Choroid plexus epithelial cell (primary cell): ENCODE measurements at places on chromosomes 16 and 17.
A peak's percentile ranks its signal among the peaks of the same experiment; 100 is the strongest.

DNA sequence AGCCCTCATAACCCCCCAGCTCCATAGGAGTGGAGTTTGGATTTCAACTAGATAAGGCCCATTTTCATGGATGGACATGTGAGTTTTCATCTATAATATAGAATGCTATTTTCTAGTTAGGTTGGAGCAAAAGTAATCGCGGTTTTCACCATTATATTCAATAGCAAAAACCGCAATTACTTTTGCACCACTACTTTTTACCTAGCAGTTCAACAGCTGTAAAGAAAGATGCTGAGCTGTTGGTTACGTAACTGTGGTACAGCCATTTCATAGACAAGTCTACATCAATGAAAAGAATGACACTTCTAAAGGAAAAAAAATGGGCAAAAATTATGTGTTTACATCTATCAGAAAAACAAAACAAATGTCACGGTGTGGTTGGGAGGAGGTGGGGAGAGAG, 507.7 kb downstream of the MAF start:
- DNase-seq: no peak

GRCh38 chr17:76791053-76791980, 53.4 kb downstream of the MFSD11 start:
- DNase-seq: peak; percentile 70

- peak; percentile 73 for DNase-seq
Observed at GRCh38 chr16:56912746-56913708, 18.9 kb upstream of the HERPUD1 start.

- peak; percentile 5 for DNase-seq
Observed at GRCh38 chr17:68600931-68601564, at the start of gene FAM20A. TSS of gene FAM20A (minus strand) at chr17:68601367. CDS start at chr17:68600666, 701 bp downstream.

DNA sequence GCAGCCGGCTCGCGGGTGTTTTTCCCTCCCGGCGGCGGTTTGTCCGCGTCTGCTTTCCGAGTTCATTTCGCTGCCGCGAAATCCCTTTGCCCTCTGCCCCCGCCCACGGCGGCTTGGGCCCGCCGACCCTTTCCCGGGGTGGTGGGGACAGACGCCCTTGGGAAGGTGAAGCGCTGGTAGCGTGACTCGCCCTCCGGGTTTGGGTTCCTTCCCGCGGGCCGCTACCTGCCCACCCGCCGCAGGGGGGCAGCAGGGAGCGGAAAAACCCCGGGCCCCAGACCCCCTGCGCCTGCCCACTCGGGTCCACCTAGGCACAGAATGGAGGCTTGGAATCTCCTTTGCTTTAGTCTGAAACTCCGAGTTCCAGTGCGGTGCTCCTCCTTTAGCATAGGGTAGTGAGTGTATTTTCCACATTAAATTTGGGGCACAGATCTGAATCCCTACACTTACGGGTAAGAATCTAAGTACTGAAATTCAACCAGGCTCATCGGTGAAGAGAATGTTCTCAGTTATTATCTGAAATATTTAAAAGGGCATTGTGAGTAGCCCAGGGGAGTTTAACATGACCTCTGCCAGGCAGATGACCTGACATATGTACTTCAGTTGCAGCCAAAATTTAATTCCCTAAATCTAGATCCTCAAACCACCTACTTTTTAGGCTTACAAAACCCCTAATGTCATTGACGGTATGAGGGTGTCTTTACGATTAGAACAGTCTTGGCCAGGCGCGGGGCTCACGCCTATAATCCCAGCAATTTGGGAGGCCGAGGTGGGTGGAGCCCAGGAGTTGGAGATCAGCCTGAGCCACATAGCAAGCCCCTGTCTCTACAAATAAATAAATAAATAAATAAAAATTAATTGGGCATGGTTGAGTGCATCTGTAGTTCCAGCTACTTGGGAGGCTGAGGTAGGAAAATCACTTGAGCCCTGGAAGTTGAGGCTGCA, 1.0 kb downstream of the NME2 start:
- DNase-seq: peak; percentile 41
